ENCODE measurements at places on chromosomes 7 and 10. TPM values are rescaled to one million over a fixed set of nuclear protein-coding genes. Genes with fewer than 3 reads are reported as not detected.

Gene CALCR
- total RNA-seq = not detected

Gene EPO
- total RNA-seq = not detected

Gene SPDYE6
- not detected for total RNA-seq

Gene WEE2
- not detected for total RNA-seq

Gene OR2A5
- not detected for total RNA-seq

Gene LIPN
- total RNA-seq = not detected

Gene TMEM229A
- total RNA-seq = not detected

Gene GOLGA7B
- not detected for total RNA-seq

Gene FFAR4
- total RNA-seq = not detected

Gene ANXA8
- 0.72 TPM for total RNA-seq

Gene GJD4
- under 0.01 TPM for total RNA-seq

Gene PHYHIPL
- total RNA-seq = not detected

Gene CCDC3
- 0.29 TPM for total RNA-seq

Gene CNTNAP2
- 7.6 TPM for total RNA-seq

Gene ARHGEF35
- total RNA-seq = 3.6 TPM

Gene AKR1D1
- under 0.01 TPM for total RNA-seq

Gene ATRNL1
- total RNA-seq = 1.4 TPM

Gene UNC5B
- total RNA-seq = 135 TPM

Gene HMX2
- total RNA-seq = not detected

Gene NPFFR1
- not detected for total RNA-seq

Gene SUGCT
- total RNA-seq = 21.7 TPM

Gene KLF14
- not detected for total RNA-seq

Gene ACHE
- under 0.01 TPM for total RNA-seq

Gene GLI3
- total RNA-seq = 11.9 TPM

Gene LGI1
- 0.29 TPM for total RNA-seq

Gene SLC16A12
- total RNA-seq = under 0.01 TPM

Gene LRRTM3
- not detected for total RNA-seq

Gene SMIM30
- total RNA-seq = 47.1 TPM

Gene BRI3
- total RNA-seq = 95.9 TPM

Gene DPP6
- not detected for total RNA-seq

Gene C10orf62
- total RNA-seq = 0.36 TPM

Gene NEUROD6
- not detected for total RNA-seq

Gene TMEM176A
- total RNA-seq = not detected

Gene NME8
- not detected for total RNA-seq

Gene VAX1
- not detected for total RNA-seq

Gene ADCY1
- total RNA-seq = 0.59 TPM

Measured in osteoblast (primary cell).